Activated CD4-positive, alpha-beta T cell treated with anti-CD3 and anti-CD28 coated beads for 48 hours (primary cell): ENCODE measurements at places on chromosomes 4 and X.

- no peak for DNase-seq
Measured at GRCh38 chr4:17721496-17722355, 59.7 kb downstream of the FAM184B start.

- no peak for DNase-seq
Measured at GRCh38 chrX:137916090-137916746, 350.3 kb downstream of the ZIC3 start.

GRCh38 chr4:83114576-83114975 lies at the start of gene PLAC8:
TSS of gene PLAC8 (minus strand) at chr4:83114729. CDS start at chr4:83107921, 6,808 bp downstream.
- DNase-seq = peak; percentile 20

DNA sequence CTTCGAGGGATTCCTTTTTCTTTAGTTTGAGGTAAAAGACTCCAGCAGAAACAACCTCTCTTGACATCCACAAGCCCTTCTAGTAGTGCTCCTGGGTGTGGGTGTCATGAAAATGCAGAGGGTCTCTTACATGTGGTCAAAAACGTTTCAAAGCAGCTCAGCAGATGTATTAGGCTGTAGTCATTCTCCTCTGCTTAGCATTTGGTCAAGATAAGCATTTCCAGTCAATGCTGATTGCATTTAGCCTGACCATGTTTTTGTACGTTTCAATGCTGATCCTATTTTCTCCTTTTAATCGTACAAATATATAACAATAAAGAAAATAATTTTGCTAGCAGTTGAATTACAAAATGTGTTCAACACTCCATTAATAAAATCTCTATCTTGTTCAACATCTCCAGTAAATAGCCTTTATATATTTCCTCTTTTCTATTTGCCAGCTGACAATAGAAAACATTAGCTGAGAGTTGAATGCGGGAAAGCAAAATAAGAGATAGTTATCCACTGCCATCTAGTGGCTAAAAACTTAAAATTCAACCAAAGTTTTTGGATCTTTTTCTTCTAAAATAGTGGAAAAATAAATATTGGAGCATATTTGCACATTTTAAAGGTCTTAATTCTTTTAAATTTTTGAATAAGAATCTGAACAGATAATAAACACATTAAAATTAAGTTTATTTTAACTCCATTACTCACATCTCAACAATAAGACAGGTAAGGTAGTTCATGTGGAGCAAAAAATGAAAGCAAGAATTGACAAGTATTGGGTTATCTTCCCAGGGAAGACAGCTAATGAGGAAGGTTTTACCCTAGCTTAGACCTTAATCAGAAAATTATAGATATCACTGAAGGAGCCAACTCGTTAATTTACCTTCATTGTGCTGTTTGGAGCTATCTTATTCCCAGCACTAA lies 15.2 kb upstream of the PACRGL start:
- DNase-seq = no peak

- DNase-seq = no peak
Measured at GRCh38 chr4:142493255-142494110, 352.6 kb downstream of the INPP4B start.

DNA sequence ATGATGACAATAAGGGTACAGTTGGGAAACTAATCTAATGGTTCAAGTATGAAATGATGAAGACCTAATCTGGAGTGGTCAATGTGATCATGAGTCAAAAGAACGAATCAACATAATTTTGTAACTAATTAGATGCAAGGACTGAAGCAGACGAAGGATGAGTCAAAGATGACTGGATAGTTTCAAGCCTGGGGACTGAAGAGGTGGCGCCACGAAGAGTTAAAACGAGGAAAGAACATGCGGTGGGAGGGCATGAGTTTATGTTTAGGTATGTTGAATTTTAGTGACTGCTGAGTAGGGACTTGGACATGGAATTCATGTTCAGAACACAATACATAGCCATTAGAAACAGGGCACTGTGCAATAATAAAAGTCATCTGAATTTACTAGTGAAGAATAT lies 221.5 kb upstream of the FAM241A start:
- no peak for DNase-seq

DNA sequence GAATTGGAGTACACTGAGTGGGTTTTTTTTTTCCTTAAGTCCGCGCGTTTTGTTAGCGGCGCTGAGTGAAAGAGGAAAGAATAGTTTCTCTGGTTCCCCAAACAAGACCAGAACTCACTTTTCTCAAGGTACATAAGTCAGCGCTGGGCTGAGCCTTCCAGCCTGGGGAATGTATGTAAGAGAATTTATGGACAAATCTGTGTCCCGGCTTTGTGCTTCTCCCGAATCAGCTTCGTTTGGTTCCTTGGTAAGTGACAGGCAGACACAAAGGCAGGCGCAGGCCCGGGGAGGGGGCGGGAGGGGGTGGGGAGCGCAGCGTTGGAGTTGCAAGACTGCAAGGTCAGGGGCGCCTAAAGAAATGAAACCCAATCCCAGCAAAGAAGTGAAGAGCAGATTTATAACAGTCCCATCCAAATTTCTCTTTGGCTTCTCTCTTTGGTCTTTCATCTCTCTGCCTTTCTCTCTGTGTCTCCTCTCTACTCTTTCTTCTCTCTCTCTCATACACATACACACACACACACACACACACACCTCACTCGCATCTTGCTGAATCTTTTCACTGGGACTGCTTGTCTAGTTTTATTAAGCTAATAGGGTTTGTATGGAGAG lies 981 bp downstream of the TET2 start:
- peak; percentile 42 for DNase-seq

DNA sequence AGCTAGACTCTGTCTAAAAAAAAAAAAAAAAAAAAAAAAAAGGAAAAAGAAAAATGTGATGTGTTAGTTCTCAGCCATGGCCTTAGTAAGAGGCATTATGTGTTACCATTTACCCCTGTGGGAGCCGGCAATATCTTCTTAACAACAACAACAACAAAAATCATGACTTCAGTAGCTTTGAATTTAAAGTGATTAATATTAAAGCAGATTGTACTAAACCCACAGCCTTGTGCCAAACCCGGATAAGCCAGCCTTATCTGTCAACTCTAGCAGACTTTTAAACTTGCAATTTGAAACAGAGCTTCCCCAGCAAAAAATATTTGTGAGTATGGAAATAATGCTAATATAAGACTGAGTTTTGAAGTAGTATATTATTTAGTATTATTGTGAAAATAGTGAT lies 462.1 kb upstream of the GNPDA2 start:
- DNase-seq = no peak

DNA sequence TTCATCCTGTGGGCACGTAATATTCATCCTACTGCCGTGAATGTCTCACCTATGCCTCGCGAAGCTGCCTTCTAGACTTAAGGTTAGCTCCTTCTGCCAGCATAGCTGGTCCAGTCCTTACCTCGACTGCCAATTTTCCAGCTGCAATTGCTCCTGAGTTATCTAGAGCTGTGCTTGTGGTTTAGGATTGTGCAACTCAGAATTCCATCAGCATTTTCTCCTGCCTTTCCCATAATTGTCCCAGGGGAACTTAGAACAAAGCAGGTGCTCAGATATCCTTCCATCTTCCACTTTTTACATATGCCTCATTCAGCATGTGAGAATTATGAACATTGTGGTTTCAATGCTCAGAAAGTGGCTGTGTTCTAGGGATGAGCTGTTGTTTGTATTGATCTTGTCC lies 131.4 kb upstream of the ADGRL3 start:
- no peak for DNase-seq

DNA sequence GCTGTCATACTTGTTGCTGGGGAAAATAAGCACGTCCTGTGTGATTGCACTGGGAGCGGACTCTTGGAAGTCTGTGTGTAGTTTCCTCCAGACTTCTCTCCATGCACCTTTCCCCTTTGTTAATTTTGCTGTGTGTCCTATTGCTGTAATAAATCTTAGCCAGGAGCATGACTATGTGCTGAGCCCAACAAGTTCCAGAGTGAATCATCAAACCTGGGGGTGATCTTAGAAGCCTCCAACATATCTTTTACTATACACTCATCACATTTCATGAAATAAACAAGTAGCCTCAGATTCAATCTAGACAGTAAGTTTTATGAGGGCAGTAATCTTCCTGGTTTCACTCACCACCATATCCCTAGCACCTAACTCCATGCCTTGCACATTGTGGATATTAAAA lies 43.3 kb upstream of the FGF13 start:
- no peak for DNase-seq

DNA sequence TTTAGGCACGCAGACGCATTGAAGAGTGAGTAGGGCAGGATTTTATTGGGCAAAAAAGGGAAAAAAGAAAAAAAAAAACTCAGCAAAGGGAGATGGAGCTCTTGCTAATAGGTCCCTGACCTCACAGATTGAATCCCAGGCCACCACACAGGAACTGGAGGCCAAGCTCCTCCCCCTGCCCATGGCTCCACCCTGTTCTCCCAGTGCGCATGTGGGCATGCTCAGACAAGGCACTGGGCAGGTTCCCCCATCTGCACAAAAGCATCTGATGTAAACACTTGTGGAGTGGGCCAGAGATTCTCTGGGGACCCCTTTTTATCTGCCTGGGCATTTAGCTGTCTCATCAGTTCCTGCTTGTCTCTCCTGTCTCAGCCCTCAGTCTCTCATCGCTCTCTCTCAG lies 9.5 kb downstream of the FRMD7 start:
- DNase-seq = peak; percentile 3

- DNase-seq = no peak
Measured at GRCh38 chrX:24285082-24285481, 28.8 kb downstream of the SUPT20HL2 start.

GRCh38 chr4:109043286-109043685 lies 259.2 kb downstream of the COL25A1 start:
- DNase-seq = no peak

- DNase-seq = no peak
Measured at GRCh38 chr4:5629542-5629941, 78.8 kb downstream of the EVC2 start.

DNA sequence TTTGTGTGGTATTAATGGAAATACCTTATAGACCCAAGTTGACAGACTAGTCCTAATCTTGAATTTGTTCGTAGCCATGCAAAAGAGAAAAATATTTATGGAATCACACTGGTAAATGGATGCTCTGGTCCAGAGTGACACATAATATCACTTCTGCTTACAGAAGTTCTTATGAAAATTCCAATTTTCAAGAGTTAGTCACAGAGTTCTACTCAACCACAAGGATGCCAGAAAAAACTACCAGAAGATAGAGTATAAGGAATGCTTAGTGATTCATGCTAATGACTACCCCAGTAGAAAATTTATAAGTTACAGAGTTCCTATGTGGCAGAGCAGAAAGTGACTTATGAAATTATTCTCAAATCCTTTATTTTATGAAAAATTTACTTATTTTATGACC lies 1384.8 kb downstream of the FAM133A start:
- no peak for DNase-seq

- DNase-seq = no peak
Measured at GRCh38 chr4:84994280-84994679, 27.8 kb upstream of the WDFY3 start.

DNA sequence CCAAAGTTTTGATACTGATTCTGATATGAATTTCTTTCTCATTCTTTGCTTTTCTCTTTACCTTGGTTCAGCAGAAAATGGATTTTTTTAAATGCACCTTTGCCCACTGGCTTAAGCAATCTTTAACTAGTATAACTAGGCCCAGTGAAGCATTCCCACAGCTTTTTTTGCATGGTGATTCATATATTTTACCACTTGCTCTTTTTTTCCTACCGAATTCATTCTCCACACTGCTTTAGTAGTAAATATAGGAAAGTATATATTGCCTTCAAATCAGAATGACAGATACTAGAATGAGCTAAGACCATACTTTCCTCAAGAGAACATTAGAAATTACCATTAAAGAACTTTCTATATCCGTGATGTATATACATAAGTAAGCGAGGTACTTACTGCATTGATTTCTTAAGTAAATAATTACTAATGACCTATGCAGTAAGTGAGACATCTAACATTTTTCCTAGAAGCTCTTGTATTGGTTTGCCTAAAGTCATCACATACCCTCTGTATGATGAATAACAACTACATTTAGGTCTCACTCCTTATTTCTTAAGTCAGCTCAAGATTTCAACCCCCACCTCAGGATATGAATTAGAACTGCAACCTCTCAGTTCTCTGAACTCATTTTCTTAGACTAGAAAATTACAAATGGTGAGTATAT lies 44.2 kb downstream of the SLC4A4 start:
- DNase-seq = no peak

DNA sequence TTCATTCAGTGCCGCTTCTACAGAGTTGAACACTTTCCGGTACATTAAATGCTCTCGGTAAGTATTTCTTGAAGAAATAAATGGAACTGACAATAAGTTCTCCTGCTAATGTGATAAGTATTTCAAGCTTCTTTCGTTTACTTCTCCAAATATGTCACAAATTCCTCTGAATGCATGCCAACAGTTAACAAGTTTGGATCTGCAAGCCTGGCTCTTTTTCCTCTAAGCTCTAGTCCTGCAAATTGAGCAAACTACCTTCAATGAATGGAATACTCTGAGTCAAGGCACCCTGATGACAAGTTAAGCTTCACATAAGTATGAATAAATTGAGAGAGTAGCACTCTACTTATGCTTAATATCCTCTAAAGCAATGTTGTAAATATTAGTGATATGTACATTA lies 403.6 kb downstream of the PDGFC start:
- DNase-seq = no peak

- no peak for DNase-seq
Measured at GRCh38 chr4:6229671-6230501, 29.5 kb upstream of the JAKMIP1 start.

DNA sequence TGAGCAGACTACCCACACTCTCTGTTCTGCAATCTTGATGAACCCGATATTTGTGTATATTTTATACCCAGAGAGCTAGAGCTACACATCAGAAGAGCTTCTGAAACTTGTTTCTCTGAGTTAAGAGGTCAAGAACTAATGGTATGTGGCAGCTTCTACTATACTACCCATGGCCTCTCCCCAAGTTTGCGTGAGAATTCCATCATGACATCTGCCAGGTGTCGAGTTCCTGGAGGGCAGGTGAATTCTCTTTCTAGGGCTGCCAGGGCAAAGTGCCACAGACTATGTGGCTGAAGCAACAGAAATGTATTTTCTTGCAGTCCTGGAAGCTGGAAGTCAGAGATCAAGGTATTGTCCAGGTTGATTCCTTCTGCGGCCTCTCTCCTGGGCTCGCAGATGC lies 4.4 kb downstream of the SORCS2 start:
- DNase-seq = no peak

- DNase-seq = no peak
Measured at GRCh38 chr4:52780617-52781354, 29.6 kb upstream of the ERVMER34-1 start.

DNA sequence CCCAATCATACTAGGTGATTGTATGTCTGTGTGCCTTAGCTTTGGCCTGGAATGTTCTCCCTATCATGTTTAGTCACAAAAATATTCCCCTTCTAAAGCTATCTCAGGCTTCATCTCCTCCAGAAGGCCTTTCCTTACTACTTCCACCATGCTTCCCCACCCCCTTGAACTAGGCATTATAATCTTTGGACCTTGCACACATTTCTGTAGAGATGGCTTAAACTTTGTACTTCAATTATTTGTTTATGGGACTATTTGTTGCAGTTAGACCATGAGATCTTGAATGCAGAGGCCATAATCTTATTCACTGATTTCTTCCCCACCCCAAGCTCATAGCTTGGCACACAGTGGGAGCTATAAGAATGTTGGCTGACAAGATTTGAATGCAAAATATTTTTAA lies 262.0 kb upstream of the EDA2R start:
- DNase-seq = no peak

GRCh38 chr4:133316909-133317308 lies 167.8 kb downstream of the PCDH10 start:
- no peak for DNase-seq

- DNase-seq = no peak
Measured at GRCh38 chrX:44474410-44474809, 68.2 kb downstream of the FUNDC1 start.
